ENCODE measurements at places on chromosomes 3 and 15.

GRCh38 chr15:29093696-29094343, 175.8 kb downstream of the NSMCE3 start:
- DNase-seq, result no peak

GRCh38 chr3:47079432-47079831, 84.5 kb downstream of the SETD2 start:
- DNase-seq, result peak; percentile 33

- peak; percentile 76 for DNase-seq
Measured at GRCh38 chr15:50137330-50137761, 18.3 kb upstream of the ATP8B4 start.

DNA sequence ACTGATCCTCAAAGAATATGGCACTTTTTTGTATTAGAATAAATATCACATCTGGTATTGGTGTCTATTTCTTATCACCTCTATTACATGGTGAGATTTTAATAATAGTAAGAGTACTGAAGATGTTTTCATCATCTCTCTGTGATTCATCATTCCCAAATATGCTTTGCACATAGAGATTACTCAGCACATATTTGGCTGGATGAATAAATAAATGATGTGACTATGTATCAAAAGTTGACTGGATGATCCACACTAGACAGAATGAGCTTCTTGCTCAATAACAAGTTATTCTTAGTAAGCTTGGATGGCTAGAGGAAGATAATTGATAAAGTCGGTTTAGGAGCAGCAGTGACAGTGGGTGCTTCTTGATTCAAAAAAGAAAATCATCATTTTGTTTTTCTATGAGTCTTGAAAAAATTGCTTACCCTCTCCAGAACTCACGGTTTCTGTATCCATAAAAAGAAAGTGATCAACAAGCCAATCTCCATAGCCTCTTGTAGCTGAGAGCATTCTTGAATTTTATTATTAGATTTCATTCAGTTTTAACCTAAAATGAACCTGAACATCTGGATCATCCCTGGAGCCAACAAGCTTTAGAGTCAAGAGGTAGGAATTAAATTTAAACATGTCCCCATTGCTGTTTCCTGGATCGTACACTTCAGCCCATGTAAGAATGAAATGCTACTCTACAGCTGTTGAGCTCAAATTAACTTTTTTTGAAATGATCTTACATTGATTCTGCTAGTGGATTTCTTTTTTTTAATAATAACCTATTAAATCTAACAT, 104.8 kb upstream of the OSTN start:
- no peak for DNase-seq

DNA sequence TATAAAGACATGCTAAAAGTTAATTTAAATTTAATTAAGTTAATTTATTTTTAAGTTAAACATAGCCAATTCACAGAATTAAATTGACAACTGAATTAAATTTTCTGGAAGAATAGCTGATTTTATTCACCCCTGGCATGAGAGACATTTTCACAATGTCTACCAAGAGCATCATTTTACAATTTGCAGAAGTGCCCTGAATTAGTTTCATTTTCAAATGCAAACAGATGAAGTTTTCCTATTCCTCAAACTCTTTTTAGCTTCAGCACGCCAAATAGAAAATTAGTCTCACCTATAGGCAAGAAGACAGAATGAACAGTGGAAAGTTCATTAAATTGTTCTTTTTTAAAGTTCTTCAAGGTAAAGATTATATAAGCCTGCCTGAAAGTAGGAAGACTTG, 259.3 kb downstream of the ZBBX start:
- no peak for DNase-seq

DNA sequence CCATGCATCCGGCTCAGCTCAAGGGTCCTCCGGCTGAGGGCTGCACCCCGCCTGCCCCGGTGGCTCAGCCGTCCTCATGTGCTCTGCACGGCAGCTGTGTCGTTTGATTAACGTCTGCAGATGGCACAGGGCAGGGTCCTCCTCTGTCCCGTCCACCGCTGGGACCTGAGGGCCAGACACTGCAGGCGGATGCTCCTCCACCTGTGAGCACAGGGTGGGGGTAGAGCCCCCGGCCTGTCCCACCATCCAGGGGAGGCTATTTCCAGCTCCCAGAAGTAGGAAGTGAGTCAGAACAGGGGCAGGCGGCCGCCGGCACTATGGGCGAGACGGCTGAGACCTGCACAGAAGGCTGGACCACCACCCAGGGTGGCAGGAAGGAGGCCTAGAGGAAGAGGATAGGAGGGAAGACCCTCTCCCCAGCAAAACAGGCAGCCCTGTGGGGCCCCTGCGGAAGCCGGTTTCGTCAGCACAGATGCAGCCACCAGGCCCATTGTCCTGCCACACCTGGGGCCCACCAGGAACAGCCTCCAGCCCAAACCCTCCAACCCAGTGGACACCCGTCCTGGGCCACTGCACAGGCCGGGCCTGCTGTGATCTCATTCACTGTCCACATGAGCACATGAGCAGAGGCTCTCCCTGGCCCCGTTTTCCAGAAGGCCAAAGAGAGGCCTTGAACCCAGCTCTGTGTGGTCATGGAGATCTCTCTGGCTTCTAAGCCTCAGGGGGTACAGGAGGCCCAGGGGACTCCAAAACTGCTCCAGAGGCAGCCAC, 12.6 kb upstream of the PLXND1 start:
- DNase-seq, result no peak

DNA sequence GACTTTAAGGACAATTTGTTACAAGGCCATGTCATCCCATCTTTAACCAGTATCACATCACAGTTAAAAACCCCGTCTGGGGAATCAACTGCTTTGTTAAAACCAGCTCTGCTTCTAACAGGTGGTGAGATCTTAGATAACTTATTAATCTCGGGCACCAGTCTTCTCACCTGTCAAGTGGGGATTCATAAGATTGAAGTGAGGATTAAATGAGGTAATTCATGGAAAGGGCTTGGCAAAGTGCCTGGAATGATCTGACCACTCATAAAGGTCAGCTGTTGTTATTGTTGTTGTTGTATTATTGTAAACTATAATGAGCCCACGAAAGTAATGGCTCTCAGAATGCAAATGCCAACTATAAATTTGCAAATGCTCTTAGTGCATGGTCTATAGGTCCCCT, 30.1 kb upstream of the SLC24A5 start:
- no peak for DNase-seq

GRCh38 chr3:23987356-23987755, 42.3 kb downstream of the NR1D2 start:
- no peak for DNase-seq

DNA sequence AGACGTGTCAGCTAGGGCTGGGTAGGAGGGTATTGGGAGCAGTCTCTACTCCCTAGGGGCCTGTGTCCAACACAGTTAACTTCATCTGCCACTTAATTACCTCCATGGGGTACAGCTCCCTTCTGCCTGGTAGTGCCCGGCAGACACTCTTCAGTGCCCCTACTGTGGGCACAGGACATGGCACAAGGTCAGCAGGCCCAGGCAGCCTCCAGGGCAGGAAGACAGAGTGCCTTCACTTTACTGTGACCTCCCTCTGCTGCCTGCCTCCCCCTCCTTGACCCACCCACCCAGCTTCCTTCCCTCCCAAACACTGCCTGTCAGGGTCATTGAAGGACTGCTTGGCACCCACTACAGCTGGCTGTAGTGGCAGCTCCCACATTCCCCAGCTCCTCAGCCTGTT, 6.5 kb upstream of the GRM2 start:
- no peak for DNase-seq

DNA sequence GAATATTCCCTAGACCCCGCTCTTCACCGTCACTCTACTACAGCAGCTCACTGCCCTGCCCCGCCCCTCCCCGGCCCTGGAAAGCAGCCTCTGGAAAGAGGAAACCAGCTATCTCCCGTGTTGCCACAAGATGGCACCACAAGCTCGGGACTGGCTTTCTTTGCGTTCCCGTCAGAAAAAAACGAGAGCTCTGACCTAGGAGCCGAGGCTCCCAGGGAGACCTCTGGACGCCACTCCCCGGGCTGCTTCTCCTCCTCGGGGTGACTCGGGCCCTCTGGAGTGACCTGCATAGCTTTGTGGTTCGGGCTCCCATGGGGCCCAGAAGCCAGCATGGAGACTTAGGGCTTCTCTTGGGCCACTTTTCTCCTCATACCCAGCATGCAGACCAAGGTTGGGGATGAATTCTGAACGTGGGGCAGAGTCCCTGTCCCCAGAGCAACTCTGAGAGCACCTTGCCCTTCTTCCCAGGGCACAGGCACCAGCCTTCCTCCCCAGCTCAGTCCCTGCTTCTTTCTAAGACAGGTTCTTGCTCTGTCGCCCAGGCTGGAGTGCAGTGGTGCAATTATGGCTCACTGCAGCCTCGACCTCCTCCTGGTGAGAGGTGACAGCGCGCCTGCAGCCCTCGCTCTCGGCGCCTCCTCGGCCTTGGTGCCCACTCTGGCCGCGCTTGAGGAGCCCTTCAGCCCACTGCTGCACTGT, 19.0 kb downstream of the STOML1 start:
- DNase-seq, result peak; percentile 89

- DNase-seq, result no peak
Measured at GRCh38 chr3:180311242-180311641, 274.5 kb upstream of the PEX5L start.

GRCh38 chr3:61387817-61388216, 136.6 kb upstream of the FHIT start:
- no peak for DNase-seq

GRCh38 chr3:14565868-14566588, 25.9 kb upstream of the GRIP2 start:
- DNase-seq, result no peak

GRCh38 chr15:39056357-39056756, 491.7 kb upstream of the RASGRP1 start:
- no peak for DNase-seq

GRCh38 chr15:83398626-83399025, 48.5 kb upstream of the SH3GL3 start:
- DNase-seq, result no peak

GRCh38 chr3:150106740-150107428, 136.2 kb upstream of the PFN2 start:
- DNase-seq, result no peak

- no peak for DNase-seq
Measured at GRCh38 chr3:120852412-120852811, 55.6 kb upstream of the STXBP5L start.

GRCh38 chr15:33016405-33017024, 178.0 kb downstream of the FMN1 start:
- peak; percentile 6 for DNase-seq

DNA sequence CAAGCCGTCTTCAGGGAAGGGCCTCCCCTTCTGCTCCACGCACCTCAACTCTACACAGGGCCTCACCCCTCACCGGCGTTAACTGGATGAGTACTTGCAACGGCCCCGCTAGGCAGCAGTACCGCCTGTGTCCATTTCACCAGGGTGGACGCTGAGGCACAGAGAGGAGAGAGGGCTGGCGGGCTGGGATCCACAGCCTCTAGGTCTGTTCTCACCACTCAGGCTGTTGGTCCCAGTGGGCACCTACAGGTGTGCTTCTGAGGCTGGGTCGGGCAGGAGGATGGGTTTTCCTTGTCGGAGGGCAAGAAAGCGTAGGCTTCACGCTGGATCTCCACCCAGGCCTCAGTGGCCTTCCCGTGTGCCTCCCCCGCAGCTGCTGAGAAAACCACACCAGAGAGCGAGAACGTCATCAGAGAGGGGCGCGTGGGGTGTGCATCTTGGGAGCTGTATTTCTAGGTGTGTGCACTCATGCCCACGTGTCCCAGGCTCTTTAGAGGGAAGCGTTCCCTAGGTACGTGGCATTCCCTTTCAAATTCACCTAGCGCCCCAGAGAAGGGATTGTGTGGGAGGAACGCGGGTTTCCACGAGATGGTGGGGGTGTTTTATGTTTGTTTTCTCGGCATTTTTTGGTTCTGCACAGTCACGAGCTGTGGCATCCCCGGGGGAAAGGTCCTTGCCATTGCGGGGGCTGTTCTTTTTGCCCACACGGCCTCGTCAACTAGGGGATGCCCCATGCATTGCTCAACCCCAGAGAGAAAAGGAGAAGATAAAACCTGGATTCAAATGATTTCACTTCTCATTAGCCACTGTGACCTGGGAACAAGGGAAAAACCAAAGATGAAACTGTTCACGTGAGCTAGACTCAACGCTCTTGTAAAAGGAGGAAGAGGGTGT, 67.7 kb downstream of the MGLL start:
- DNase-seq, result no peak

DNA sequence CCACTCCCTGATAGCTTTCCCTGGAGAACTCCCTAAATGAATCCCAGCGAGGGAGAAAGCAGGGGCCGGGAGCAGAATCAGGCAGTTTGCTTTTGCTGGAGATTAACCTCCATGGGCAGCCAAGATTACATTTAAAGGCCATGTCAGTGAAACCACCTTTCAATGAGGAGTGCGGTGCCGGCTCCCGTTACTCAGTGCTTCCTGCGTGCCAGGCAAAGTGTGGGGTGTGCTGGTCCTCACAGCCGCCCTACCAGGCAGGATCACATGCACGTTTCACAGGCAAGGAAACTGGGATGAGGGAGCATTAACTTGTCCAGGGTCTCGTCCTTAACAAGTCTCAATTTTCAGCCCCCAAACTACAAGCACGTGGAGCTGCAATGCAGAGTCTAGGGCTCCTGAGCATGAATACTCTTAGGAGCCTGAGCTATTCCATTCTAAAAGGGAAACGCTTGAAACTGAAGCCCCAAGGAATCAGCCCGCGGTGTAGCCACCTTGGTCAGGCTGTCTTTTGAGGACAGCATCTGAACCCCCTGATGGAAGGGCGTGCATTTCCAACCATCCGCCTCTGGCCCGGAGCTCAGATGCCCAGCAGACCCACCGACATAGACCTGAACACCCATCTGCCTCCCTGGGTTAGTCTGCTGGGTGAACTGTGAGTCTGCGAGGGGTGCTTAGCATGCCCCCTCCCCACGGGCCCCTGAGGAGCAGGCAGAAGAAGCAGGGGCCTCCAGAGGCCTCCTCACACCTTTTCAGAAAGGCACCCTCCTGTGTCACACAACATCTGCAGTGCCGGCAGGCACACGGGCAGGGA, 5.6 kb downstream of the IGDCC3 start:
- no peak for DNase-seq

GRCh38 chr15:81001152-81002008, 657 bp downstream of the TLNRD1 start:
- peak; percentile 58 for DNase-seq

GRCh38 chr3:127607675-127608361, 9.6 kb downstream of the MCM2 start:
- DNase-seq, result no peak

DNA sequence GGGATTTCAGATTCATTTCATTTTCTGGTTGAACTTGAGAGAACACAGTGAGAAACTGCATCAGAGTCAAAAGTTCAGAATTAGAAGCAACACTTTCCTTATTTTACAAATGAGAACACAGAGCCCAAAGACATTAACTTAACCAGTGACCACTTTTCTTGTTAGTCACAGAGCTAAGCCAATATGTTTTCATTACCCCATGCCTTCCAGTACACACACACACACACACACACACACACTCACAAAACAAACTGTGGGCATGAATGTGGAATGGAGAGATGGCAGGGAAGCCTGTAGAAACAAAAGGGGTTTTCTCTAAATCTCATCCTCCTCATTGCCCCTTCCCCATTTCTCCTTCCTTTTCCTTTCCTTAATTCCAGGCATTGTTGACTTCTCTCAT, 267.4 kb upstream of the GADL1 start:
- DNase-seq, result no peak

DNA sequence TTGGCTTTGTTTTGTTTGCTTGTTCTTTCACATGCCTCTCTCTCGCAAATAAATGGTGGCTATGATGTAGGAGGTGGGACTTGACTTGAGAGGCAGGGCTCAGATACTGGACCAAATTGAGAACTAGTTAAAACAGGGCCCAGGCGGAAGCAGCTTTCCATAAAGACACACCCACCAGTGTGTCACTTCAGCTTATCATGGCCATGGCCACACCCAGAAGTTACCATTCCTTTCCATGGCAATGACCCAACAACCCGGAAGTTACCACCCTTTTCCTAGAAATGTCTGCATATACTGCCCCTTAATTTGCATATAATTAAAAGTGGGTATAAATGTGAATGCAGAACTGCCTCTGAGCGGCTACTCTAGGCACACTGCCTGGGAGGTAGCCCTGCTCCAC, 62.6 kb upstream of the CNTN4 start:
- no peak for DNase-seq
